ENCODE measurements at places on chromosomes 1 and 21.

DNA sequence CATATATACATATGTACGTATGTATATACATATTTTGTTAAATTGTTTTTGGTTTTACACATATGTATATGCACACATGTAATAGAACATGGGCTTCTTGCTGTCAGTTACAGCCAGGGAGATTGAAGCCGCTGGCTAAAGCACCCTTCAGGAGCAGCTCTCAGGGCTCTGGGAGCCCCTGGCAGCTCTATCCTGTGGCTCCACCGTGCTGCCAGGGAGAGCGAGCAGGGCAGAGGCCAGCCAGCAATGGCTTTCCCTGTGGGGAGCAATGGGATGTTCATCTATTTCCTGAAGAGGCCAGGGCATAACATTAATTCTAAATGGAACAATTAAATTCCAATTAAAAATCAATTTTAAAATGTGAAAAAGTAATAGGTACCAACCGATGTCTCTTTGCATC, 102.9 kb downstream of the PSMG1 start:
- DNase-seq: no peak

GRCh38 chr21:33116676-33117075, 46.7 kb downstream of the OLIG1 start:
- no peak for DNase-seq

DNA sequence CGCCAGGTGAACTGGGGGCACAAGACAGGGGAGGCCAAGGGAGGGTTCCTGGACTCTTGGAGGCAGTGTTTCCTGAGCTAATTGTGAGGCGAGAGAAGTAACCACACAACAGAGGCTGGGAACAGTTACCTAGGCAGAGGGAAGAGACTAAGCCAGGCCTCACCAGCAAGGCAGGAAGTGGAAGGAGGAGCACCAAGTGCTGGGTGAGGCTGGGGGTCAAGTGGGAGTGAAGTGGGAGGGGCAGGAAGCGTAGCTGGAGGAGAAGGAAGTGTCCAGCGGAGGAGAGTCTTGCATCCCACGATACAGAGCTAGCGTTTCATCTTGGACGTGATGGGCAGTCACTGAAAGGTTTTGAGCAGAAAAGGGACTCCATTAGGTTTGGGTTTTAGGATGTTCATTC, 48.3 kb upstream of the CAPZB start:
- DNase-seq: no peak

- DNase-seq: no peak
Observed at GRCh38 chr1:45332346-45332720, 5.6 kb downstream of the HPDL start.

DNA sequence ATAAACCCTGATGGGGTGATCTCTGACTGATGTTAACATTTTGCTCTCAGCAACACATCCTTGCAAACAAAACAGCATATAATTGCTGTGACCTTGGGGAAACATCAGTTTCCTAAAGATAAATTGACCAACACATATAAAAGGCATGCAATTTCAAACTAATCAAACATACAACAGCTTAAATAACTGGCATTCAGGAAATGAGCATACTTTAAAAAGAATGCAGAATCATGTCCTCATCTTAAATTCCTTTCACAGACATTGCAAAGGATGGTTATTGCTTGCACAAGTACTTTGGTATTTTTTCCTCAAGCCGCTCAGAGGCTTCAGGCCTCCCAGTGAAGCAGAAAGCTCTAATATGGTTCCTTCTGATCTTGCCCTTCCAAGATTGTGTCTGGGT, 53.4 kb upstream of the RGS18 start:
- DNase-seq: no peak

- no peak for DNase-seq
Observed at GRCh38 chr1:119943216-119943615, 46.9 kb upstream of the ADAM30 start.

- DNase-seq: no peak
Observed at GRCh38 chr1:182376936-182377574, 14.5 kb downstream of the GLUL start.

DNA sequence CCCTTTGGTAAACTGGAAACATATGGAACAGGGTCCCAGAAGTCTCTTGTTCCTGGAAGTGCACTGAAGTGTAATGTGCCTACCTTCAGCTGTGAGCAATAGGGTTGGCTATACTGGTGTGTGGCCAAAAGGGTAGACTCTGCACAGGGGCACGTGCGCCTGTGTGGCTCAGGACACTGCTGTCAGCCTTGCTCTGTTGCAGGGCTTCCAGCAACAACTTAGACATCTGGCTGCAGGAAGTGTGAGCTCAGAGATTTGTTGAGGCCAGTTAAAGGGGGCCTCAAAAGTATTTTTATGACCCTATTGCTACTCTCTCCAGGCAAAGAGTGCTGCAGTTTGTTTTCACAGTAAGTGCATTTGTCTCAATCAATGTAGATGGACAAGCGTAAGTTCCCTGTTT, 7.5 kb downstream of the CTPS1 start:
- no peak for DNase-seq

DNA sequence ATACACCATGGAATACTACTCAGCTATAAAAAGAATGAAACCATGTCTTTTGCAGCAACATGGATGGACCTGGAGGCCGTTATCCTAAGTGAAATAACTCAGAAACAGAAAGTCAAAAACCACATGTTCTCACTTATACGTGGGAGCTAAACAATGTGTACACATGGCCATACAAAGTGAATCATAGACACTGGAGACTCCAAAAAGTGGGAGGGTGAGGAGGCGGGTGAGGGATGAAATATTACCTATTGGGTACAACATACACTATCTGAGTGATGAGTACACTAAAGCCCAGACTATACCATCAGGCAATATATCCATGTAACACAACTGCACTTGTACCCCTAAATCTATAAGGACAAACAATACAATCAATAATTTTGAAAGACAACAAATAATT, 39.5 kb upstream of the FAM20B start:
- no peak for DNase-seq

- no peak for DNase-seq
Observed at GRCh38 chr1:66214901-66215300, 319.1 kb upstream of the SGIP1 start.

DNA sequence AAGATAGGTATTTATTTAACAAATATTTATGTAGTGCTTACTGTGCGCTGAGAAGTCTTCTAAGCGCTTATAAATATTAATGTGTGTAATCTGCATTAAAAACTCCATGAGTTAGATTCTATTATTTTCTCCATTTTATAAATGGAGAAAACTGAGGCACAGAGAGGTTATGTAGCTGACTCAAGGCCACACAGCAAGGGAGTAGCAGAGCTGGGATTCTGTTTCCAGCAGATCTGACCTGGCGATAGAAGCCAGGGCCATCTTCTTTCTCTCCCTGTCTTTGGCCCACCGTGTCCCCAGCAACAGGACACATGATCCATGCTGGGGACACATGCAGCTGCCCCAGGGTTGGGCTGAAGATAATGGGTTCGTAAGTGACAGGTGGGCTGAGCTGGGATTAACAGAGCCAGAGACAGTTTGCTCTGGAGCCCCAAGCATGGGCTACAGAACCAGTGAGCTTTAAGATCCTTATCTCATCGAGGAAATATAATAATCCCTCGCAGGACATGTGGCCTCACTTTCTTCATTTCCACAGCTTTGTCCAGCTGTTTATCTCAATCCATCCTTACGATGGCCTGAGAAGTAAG, 30.3 kb downstream of the IGSF21 start:
- no peak for DNase-seq

GRCh38 chr1:96587222-96587621, 134.4 kb upstream of the PTBP2 start:
- DNase-seq: no peak

DNA sequence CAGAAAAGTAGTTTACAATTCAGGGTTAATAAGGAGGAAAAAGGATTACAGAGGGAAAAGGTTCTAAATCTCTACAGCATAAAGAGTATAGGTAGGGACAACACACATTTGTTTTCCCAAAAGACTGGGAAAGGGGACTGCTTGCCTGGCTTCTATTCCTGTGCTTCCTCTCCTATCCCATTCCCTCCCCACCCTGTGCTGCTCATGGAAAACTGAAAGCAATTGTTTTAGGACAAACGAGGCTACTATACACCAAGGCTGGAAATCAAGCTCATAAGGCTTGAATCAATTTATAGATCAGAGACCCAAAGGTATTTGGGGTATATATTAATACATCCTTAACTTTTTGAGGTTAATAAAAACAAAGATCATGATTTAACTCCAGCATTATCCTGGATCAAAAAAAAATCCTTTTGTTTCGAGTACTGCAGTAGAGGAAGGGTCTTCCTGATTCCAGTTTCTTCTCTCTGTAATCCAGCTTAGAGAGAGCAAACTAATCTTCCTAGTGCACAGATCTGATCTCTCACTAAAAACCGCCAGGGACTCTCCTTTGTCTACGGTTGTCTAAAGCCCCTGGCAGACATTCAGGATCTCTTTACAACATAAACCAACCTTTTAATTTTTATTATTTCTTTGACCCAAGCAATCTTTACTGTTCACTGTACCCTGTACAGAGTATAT, 37.4 kb upstream of the A3GALT2 start:
- no peak for DNase-seq

GRCh38 chr1:112033439-112034120, 44.1 kb upstream of the KCND3 start:
- no peak for DNase-seq

- DNase-seq: no peak
Observed at GRCh38 chr1:147515045-147515869, 26.0 kb upstream of the BCL9 start.

DNA sequence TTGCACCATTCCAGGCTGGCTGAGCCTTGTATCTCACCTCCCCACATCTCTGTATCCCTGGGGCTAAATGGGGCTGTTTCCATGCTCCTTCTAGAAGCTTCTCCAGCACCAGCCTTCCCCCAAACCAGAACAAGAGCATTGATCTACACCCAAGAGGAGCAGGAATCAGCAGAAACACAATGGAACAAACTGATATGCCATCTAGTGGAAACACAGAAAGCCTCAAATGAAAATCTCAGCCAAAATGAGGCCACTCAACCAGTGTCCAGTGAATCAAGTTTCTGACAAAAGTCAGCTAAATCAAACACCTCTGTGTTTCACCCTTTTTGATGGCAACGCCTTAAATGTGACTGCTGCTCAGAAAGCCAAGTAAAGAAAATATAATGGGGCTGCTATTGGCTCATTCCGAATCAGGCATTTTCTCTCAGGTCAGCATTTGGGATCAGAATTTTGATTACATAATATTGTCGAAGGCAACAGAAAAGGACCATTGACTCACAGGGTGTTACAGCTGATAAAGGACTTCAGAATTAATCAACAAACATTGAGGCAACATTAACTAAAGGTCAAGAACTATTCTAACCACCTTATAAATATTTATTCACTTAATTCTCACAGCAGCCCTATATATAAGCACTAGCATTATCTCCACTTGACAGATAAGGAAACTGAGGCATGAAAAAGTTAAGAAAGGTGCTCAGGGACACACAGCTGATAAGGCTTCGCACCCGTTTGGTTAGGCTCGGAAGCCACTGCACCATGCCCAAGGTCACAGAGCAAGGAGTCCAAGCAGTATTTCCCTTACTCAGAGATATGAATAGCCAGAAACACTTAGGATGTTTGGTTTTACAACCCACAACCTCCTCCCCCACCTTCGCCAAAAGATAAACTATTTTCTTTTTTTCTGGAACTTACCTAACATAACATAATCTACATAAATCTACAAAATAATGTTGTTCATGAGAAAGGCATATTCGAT, 85.8 kb upstream of the KCNJ15 start:
- no peak for DNase-seq

DNA sequence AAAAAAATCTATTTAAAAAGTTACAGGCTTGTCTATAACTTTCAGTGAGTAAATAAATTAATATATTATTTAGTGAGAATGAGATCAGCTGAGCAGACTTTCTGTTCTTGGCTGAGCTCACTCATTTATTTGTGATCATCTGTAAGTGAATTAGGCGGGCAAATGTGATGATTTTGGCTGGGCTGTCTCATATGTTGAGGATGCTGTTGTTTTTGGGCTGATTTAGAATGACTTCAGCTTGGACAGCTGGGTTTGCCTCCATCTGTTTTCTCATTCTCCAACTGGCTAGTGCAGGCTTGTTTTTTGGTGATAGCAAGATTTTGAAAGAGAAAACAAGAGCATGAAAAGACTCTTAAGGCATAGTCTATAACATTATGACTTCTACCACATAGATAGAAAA, 475.8 kb upstream of the OLFM3 start:
- no peak for DNase-seq

DNA sequence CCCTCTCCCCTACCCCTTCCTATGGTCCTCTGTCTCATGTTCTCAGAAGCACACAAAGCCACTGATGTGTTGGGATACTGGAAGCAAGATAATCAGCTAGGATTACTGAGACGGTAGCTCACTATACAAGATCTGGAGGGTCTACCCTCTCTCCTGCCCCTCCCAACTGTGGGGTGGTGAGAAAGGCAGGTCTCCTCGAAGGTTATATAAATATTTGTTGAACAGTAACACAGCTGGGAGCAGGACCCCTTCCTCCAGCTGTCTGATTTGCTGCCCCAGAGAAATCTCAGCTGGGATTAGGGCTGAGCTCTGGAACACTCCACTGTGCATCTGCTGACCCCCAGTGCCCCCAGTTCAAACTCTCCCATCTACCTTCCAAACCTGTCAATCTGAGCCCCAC, 94.2 kb upstream of the IPO9 start:
- DNase-seq: no peak

DNA sequence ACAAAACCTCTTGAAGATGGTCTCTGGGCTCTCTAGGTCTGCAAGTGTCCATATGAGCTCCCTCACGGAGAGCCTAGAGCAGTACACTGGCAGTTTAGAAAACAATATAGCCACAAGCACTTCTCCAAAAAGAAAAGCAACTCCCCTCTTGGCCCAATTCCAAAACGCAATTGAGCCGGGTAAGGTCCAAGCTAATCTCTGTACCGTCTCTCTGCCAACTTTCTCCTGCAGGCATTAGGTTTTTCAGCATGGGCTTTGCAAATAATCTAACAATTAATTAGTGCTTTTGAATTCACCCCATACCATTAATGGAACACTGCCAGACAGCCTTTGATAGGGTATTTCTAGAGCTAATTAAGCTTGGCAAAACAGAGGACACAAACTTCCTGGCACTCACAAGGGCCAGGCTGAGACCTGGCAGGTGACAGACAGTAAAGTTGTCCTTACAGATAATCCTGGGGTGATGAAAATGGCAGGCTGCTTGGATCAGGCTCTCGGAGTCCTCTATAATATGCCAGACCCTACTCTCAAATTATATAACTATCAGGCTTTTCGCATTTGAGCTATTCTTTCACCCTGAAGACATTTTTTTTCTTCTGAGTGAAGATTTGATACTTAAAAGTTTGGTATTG, 39.8 kb downstream of the TGFBR3 start:
- no peak for DNase-seq

All from stimulated activated CD4-positive, alpha-beta T cell treated with anti-CD3 and anti-CD28 coated beads, Interleukin-4, amount 100 ng/mL, for 1 hour (primary cell).